ENCODE measurements at places on chromosomes 1 and 21.

DNA sequence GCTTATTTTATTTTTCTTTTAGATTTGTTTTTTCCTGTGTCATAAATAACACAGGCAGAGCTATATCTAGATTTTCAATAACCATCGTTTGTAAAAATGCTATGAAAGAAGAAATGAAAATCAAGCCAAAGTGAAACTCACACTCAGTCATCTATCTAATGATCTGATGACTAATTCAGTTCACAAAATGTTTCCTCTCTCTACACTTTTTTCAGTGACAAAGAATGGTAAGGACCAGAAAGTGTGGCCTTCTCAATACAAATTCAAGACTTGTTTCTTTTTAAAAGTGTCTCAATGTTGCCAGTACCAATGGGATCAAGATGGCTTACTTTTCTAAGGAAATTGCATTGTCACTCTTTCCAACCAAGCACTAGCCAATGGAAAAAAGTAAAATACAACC is 282.8 kb upstream of the PKN2 start:
- DNase-seq: no peak

- no peak for DNase-seq
Measured at GRCh38 chr1:45862008-45862407, 58.6 kb downstream of the MAST2 start.

- no peak for DNase-seq
Measured at GRCh38 chr1:223820515-223820858, 25.3 kb downstream of the TP53BP2 start.

DNA sequence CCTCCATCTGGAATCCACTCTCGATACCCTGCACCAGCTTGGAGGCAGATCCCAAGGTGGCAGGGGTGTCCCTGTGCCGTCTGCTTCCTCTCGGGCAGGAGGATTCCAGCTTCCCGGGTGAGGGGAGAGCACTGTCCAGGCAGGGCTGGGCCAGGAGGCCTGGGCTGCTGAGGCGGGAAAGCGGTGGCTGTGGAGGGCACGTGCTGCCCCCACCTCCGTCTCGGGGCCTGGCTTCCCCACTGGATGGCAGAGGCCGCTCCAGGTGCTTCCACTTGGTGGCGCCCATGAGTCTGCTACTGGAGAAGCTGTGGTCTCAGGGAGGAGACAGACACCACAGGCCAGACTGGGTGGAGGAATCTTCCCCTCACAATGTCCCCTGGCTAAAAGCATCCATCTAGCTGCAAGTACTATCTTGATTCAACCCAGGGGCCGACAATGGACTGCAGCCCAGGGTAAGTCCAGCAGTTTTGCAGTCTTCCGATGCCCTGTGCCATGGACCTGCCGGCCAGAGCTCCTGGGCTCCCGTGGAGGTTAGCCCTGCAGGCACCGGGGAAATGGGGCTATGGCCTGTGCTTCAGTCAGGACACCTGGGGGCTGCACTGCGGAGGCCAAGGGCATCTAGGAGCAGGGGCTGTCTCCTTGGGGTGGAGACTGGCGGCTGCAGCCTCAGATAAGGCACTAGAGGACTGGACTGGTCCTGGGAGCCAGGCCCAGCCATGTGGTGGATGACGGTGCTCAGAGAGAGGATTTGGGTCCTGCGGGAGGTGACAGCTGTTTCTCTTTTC is 41.3 kb upstream of the EIF4G3 start:
- DNase-seq: no peak

- no peak for DNase-seq
Measured at GRCh38 chr1:42983693-42984092, 25.0 kb upstream of the SLC2A1 start.

DNA sequence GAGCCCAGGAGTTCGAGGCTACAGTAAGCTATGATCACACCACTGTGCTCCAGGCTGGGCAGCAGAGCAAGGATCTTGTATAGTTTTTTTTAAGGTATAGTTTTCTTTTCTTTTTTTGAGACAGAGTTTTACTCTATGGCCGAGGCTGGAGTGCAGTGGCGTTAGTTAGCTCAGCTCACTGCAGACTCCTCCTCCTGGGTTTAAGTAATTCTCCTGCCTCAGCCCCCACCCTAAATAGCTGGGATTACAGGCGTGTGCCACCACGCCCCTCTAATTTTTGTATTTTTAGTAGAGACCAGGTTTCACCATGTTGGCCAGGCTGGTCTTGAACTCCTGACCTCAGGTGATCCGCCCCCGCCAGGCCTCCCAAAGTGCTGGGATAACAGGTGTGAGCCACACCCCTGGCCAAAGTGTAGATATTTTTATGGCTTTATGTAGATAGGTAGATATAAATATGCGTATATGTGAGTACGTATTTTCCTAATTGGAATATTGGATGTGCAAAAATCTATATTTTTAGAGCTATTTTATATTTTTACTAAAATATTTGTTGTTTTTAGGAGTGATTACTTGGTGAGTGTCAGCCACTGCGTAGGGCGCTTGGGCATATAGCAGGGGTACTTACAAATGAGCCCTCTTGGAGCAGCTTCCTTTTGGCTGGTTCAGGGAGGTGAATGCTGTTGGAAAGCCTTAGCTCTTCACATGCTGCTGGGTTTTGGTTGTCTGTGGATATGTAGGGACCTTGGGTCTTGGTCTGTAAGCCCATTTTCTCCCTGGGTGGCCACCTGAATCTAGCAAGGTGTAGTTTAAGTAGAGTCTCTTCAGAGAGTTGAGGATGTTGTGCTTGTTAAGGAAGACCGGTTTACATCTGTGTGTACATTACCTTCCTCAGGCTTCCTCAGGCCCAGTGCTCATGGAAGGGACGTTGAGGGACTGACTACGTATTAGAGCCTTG is 9.5 kb downstream of the KDM4A start:
- DNase-seq: no peak

- no peak for DNase-seq
Measured at GRCh38 chr21:41765973-41766882, 624 bp downstream of the RIPK4 start.

- no peak for DNase-seq
Measured at GRCh38 chr1:151811181-151811580, 6.0 kb upstream of the LINGO4 start.

GRCh38 chr1:234892642-234893041 is 236.0 kb downstream of the TOMM20 start:
- DNase-seq: no peak
